ENCODE measurements at places on chromosomes 3 and 15.

DNA sequence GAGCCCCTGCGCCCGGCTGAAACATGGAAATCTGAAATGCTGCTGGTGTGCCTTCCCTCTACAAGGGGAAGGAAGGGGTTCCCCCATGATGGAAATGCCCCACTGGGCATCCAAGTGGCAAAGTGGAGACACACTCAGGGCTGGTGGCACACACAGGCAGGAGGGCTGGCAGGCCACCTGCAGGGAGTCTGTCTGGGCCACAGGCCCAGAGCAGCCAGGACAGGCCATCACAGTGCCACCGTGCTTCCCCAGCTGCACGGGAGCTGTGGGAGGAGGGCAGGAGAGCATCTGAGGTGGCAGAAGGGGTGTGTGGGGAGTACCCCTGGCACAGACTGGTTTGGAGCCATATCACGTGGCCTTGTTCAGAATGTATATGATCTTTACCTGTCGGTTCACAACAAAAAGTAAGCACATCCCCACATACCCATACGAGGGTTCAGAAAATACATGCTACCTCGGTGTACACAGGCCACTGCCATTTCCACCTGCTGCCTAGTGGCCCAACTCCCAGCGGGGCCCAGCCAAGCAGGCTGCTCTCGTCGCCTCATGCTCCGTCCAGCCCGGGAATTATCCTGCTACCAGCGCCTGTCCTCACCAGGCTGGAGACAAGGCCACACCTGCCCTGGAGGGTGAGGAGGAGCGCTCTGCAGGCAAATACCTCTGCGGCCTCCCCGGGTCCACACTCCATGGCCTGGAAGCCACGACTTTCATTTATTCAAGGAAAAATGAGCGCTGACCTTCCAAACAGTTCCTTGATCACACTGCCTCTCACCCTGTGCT is 22.6 kb upstream of the DUSP7 start:
- DNase-seq: no peak

DNA sequence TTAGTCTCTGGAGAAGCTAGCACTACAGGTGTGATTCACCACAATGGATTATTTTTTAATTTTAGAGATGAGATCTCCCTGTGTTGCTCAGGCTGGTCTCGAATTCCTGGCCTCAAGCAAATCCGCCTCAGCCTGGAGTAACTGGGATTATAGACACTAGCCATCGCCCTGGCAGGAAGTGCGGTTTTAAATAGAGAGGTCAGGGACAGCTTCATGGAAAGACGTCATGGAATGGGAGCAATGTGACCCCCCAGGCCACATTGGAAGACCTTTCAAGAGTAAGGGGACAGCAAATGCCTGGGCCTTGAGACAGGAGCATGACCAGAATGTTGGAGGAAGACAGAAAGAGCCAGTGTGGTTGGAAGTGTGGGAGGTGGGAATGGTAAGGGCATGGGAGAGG is 2.2 kb upstream of the ISG20 start:
- DNase-seq: peak; percentile 30

GRCh38 chr3:187958432-187959003 is 195.4 kb upstream of the LPP start:
- no peak for DNase-seq

DNA sequence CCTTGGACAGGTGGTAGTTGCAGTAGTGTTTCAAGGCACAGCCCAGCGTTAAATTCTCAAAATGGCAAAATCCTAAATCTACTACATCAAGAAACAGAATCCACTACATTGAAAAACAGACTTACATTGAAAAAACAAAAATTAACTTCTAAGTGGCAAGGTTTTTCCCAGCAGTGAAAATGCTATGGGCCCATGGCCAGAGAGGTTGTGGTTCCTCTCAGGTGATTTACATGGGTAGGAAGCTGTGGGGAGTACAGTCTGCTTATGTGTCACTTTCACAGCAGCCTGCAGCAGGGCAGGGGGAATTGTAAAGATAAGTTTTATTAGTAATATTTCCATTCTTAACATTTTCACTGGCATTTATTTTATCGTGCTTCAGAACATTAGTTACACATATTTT is 24.9 kb downstream of the TTC14 start:
- no peak for DNase-seq

DNA sequence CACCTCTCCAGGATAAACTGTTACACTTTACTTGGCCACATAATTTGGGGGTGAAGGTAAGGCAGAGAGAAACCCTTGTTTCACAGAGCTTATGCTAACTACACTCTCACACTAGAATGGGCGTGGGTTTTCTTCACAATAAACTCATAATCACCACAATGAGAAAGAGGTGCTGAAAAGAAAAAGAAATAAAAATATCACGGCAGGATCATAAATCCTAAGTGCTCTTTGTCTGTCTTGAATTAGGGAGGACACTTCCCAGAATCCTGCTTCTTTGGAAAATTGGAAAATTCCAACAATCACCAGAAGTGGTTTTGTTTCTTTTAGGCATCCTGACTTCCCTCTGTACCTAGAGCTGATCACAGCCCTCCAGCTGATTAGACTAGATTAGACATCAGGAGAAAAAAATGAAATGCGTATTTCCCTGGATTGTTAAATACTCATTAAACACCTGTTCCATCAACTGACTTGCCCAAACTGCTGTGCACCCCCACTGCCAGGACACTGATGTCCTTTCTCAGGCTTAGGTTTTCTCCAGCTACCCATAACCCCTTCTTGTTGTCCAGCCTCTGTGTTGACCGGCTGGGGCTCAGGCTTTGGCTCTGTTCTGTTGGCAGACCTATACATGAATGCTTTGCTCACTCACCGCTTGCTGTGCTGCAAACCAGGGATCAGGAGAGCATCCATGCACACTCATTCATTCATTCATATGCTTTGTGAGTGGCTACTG is 41.6 kb upstream of the ACKR4 start:
- DNase-seq: no peak

DNA sequence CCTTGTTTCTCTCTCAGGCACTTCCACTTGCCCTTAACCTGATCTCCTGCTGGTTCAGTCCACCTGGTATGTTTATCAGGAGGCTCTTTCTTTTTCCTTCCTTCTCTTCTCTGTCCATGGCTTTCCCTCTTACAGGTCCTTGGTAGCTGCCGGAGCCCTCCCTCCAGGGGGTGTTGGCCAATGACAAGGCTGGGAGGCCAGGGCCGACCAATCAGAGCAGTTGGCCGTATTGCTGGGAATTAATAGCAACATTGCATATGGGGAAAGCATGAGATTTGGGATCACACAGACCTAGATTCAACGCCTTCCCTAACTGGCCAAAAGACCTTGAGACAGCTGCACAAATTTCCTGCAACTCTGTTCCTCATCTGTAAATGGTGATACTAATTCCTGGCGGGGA is 62.4 kb downstream of the CEMIP start:
- DNase-seq: no peak

DNA sequence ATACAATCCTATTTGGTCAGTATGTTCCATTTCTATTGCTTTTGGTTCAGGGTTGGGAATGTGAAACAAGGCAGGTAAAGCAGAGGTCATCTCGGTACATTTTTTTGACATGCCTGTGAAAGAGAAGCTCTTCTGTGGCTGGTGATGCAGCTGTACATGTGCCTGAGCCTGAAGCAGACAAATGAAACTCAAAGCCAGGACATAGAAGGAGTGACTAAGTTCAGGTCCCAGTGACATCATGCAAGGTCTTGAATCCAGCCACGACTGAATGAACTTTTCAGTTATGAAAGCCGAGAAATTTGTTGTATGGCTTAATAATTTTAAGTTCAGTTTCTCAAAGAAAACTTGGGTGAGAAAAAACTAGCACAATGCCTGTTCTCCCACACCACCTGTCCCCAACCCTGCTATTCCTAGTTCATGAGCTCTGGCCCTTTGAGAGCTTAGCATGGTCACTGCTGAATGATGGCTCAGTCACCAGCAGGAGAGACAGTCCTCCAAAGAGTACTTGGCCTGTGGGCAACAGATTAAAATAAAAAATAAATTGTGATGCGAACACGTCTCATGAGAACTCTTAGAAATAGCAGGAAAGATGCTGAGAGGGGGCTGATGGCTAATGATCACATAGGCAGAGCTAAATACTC is 600.2 kb upstream of the GRM7 start:
- no peak for DNase-seq

- peak; percentile 88 for DNase-seq
These were observed at the start of gene CCDC9B for GRCh38 chr15:40340740-40341400. Gene CCDC9B, minus strand, starts transcription at chr15:40340939. Its CDS starts 120 bp downstream, at chr15:40340819.

GRCh38 chr3:20380295-20380694 is 194.3 kb upstream of the SGO1 start:
- no peak for DNase-seq

DNA sequence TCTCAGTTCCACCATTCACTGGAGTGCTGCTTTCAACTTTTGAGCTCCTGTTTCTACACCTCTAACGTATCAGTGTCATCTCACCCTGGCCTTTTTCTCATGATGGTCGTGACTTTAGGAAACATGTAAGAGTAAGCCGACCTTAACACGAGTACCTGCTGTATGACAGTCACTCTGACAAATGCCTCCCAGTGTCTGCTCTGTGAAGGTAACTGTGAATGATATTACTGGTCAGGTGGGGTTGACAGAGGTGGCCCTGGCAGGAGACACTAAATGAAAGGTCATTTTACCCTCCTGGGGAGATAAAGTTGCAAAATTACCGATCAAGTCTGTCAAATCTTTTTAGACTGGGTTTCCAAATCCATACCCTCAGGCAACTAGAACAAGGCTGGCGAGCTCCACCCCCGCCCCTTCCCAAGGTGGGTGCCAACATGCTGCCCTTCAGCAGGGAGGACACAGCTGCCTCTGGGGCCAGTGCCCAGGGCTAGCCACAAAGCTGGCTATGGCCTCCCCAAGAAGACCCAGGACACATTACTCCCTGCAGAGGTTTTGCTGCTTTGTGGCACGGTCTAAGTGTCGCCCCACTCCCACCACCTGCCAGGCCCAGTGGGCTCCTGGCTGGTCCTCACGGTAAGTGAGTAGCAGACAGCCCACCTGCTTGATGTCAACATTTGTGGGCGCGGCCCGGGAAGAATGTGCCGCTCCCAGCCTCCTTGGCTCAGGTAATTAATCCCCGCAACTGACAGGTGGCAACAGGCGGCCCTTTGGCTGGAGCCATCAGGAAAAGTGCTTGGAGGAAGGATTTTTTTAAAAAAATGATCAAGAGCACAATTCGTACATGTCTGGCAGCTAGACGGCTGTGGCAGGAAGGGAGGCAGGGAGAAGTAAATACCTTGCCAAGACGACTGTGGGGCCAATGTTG is 211.8 kb downstream of the TP63 start:
- no peak for DNase-seq

- DNase-seq: peak; percentile 91
These were observed 28.8 kb downstream of the LYSMD4 start for GRCh38 chr15:99704444-99704838.

- peak; percentile 11 for DNase-seq
These were observed 569.6 kb upstream of the AGTR1 start for GRCh38 chr3:148128136-148128535.

DNA sequence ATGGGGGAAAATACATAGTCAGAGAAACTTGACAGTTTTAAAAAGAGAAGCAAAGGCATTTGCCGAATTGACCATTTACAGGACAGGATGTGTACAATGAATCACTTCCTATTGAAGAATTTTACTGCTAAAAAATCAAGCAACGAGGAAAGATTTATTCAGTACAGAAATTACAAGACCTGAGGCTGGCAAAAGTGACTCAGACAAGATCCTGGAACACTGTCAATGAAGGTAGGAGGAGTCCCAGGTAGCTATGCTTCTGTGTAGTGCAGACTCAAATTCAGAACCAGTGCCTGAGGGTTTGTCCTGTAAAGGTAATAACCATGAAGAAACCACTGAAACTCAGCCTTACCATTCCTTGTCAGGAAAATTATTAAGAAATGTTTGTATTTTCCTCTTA is 120.9 kb downstream of the ZMAT3 start:
- no peak for DNase-seq

- peak; percentile 25 for DNase-seq
These were observed 71.3 kb upstream of the HES1 start for GRCh38 chr3:194064380-194065332.

- no peak for DNase-seq
These were observed 43.2 kb upstream of the CD47 start for GRCh38 chr3:108133858-108134554.

- no peak for DNase-seq
These were observed 16.6 kb downstream of the TTC23 start for GRCh38 chr15:99232740-99233139.

GRCh38 chr15:28861031-28861534 is 12.6 kb upstream of the GOLGA6L7 start:
- no peak for DNase-seq

DNA sequence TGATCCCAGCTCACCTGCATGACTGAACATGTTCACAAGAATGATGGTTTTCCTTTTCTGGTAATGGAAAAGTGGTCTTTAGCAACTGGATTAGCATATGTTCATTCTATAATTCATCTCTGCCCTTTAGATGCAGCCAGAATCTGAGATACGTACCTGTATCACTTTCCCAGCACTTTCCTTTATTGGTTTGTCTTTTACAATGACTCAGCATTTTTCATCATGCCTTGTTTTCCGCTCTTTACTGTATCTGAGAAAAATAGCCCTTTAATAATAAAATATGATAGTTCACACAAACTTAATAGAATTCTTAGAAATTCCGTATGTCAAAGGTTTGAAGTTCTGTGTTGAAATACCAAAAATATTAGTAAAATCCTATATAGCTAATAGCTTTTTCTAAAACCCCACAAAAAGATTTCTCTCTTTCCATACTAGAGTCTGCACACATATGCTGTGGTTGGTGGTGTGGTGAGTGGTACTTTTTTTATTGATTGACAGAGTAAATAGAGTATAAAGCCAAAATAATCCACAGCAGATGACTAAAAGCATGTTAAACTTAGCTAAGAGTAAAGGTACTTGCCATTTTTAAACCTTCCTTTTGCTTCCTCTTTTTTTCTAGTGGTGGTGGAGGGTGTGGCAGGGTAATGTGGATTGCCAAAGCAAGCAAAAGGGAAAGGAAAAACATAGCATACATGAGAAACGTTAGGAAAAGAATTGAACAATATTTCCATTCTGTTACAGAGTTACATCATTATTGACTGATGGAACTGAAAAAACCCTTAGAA is 328.9 kb upstream of the RBMS3 start:
- DNase-seq: no peak

DNA sequence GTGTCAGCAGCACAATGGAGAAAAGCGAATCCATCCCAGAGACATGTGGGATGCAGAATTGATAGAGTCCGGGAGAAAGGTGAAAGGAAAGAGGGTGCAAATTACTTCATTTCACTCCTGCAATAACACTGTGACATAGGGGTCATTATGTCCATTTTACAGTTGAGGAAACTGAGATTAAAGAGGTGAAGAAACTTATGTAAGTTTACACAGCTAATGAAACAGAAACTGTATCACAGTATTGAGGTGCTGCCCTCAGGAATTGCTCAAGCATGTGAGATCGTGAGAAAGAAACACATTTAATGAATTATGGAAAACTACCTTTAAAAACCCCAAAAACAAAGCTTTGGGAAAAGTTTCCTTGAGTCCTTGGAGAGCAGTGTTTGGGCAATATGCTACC is 103.6 kb upstream of the PFN2 start:
- no peak for DNase-seq
